IMR-90 (cell line): ENCODE measurements at places on chromosomes 12 and 14. TPM values are rescaled to one million over a fixed set of nuclear protein-coding genes. Genes with fewer than 3 reads are reported as not detected.

- DNase-seq, result no peak
These were observed 148.8 kb upstream of the DCN start for GRCh38 chr12:91331371-91331770.

- no peak for DNase-seq
These were observed 192.8 kb downstream of the NRXN3 start for GRCh38 chr14:78363008-78363407.

DHH gene
- total RNA-seq, result under 0.01 TPM in 2 replicates

HPD gene
- 0.18 TPM in 1 of 2 replicates, not detected in the other for total RNA-seq

HOXC6 gene
- not detected in 2 replicates for total RNA-seq

DNA sequence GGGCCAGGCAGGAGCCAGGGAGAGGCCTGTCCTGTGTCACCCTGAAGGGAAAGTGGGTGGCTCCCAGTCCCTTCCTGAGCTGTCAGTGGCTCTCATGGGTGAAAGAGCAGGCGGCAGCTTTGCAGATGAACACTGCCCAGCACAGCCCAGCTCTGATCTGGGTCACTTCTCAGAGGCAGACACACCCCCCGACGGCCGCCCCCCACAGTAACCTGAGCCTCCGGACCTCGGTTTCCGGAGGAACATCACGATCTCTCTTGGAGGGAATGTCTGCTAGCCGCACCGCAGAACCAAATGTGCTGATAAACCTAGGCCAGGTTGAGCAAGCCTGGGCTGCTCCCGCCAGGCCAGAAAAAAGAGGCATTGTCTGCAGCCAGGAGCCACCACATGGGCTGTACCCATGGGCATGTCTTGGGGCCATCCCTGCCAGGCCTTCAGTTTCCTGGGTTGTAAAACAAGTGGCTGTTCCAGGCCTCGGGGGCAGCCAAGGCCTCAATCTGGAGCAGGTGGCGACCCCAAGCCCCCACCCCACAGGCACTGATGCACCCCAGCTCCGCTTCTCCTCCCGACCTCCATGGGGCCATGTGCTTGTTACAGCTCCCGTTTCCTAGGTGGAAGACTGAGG, 57.6 kb downstream of the NCOR2 start:
- peak; percentile 70 for DNase-seq
